ENCODE measurements at places on chromosomes 6 and 20.

DNA sequence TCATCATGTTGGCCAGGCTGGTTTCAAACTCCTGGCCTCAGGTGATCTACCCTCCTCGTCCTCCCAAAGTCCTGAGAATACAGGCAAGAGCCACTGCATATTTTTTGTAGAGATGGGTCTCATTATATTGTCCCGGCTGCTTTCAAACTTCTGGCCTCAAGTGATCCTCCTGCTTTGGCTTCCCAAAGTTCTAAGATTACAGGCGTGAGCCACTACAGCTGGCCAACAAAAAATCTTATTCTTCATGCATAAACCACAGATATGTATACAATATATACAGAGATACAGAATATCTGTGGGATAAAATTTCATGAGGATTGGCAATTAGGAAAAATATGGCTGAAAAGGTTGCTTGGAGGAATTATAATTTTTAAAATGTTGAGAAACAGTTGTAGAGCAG is 49.9 kb downstream of the SLC35A1 start:
- no peak for DNase-seq

- peak; percentile 91 for DNase-seq
Measured at GRCh38 chr6:31270788-31271640, 878 bp downstream of the HLA-C start.

DNA sequence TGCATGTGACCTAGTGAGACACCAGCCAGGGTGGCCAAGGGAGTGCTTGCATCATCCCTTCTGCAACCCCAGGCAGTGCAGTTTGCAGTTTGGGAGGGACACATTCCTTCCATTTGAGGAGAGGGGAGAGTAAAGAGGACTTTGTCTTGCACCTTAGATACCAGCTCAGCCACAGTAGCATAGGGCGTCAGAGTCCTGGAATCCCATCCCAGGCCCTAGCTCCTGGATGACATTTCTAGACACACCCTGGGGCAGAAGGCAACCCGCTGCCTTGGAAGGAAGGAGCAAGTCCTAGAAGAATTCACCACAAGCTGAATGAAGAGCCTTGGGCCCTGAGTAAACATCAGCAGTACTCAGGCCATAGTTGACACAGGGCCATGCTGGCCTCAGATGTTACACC is 680.4 kb upstream of the IMPG1 start:
- DNase-seq = no peak

DNA sequence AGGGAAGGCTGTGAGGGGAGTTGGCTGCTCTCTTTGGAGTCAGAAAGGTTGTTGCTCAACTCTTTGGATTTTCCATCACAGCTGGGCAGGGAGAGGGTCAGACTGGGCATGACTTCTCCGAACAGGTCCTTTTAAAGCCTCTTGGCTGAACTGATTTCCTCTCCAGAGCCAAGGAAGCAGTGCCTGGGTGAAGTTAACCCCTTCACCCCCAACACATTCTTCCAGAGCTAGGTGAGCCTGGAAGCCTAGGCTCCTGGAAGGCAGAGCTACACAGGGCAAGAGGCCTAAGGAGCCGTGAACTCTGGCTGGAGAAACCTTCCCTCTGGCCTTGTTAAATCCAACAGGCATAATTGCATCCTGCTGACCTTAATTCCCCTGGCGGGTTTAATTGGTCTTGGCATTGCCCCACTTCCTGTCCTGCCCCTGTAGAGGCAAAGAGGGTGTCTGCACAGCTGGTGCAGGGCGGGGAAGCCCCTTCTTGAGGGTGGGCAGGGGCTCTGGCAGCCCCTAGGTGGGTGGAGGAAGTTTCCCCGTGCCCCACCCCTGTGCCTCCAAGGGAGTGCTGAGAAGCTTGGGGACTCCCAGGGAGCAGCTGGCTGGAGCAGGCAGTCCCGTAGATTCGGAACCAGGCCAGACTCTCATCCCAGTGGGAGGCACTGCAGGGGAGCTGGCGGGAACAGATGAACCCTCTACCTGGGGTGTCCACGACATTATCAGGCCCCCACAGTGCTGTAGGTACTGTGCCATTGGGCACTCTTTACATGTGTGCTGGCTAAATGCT is 3.6 kb upstream of the MYLK2 start:
- DNase-seq = peak; percentile 51

DNA sequence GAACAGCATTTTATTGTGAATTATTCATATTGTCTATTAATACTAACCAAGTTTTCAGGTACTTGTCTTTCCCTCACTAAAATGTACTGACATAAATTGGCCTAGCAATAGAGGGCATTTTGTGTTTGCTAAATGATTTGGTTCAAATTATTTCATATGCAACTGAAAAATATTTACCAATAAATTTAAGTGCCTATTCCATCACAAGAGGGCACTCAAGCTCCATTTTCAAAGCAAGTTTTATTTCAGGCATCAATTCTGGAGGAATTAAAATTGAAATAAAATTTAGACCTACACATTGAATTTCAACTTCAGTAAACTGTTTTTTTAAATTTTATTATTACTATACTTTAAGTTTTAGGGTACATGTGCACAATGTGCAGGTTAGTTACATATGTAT is 114.3 kb upstream of the SYNCRIP start:
- no peak for DNase-seq

DNA sequence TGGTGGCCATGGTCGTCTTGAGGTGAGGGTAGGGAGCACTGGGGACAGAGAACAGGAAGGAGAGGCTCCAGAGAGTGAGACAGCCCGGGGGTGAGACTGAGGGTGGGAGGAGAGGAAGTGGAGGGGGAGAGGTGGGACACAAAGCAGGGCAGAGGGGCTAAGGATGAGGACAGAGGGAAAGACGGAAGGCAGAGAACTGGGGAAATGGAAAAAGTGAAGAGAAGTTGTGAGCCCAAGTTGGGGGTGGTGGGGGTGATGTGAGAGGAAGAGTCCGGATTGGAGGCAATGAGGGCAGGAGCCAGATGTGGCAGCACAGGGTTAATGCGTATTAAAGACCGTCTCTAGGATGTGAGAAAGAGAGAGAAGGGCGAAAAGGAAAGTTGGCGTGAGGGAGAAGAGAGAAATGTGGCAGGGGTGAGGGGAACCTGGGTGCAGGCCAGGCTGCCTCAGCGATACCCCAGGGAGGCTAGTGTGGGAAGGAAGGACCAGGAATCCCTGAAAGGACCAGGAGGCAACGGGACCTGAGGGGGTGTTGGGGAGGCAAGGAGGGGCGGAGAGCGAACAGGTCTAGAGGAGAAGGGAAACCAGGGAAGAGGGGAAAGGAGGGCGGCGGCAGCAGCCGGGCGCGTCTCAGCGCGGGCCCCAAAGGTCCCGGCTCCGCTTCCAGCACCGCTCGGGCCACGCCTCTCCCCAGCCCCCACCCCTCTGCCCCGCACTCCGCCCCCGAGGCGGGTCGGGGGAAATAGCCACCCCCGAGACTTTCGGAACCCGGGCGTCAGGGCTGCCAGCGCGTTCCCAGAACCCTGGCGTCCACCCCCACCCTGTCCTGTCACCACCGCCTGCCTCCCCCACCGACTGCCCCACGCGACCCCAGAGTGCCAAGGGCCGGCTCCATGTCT is at the start of gene PPP1R18:
PPP1R18 (minus strand) TSS at position 637 of the 899 bp plus-strand sequence; CDS start at position 10, 627 bp downstream.
- DNase-seq = peak; percentile 96

DNA sequence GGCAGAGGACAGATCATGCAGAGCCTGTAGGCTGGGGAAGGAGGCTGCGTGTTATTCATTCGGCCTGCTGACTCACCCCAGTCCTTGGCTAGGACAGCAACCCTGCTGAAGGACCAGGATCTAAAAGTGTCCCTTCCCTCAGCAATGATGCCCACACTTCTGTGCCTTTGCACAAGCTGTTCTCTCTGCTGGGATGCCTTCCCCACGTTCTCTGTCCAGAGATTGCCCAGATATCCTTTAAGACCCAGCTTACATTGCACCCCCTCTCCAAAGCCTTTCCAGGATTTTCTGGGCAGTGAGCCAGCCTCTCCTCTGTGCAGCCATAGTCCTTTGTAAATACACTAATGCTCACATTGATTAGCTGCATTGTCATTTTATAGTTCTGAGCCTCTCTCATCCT is 99.3 kb upstream of the CHD6 start:
- no peak for DNase-seq

- peak; percentile 78 for DNase-seq
Measured at GRCh38 chr6:26065952-26066380, 21.3 kb upstream of the HFE start.

- DNase-seq = peak; percentile 98
Measured at GRCh38 chr20:34111702-34112599, at the start of gene EIF2S2. Gene EIF2S2 (minus strand): TSS chr20:34112243. CDS start chr20:34112110, 133 bp downstream.

DNA sequence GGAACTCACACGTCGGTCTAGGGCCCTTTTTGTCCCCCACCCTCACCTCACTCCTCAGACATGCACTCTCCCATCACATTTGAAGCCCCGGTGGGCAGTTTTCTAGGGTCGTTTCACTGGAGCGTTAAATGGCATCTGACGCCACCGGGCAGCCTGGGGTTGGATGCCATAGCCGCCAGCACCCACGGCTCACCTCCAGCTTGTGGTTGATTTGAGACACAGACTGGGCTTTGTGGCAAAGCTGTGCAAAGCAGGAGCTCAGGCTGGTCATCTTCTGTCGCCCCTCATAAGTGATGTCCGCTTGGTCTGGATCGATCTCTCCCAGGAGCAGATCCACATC is 530 bp downstream of the GOPC start:
- no peak for DNase-seq

DNA sequence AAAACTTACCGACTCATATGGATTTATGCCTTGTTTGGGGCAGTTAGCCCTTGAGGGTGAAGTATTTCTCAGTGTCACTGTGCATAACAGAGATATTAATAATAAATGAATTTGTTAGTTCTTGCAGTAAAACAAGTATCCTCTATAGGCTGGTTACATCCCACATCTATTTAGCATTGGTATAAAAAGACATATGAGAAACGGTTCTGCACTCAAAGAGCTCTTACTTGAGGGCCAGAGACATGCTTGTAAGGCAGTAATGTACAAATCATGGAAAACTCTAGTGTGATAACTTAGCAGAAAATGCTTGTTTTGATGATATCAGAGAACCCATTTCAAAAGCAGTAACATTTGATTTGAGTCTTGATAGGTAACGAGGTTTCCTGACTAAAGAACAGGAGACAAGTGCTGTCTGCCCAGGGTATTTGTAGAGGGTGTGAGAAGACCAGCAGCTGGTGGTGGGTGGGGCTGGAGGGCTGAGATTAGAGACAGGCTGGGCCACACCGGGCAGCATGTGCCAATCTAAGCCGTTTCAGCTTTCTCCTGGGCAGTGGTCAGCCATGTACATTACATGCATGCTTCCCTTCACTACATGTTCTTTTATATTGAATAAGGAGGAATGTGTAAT is 46.3 kb downstream of the TULP4 start:
- no peak for DNase-seq

DNA sequence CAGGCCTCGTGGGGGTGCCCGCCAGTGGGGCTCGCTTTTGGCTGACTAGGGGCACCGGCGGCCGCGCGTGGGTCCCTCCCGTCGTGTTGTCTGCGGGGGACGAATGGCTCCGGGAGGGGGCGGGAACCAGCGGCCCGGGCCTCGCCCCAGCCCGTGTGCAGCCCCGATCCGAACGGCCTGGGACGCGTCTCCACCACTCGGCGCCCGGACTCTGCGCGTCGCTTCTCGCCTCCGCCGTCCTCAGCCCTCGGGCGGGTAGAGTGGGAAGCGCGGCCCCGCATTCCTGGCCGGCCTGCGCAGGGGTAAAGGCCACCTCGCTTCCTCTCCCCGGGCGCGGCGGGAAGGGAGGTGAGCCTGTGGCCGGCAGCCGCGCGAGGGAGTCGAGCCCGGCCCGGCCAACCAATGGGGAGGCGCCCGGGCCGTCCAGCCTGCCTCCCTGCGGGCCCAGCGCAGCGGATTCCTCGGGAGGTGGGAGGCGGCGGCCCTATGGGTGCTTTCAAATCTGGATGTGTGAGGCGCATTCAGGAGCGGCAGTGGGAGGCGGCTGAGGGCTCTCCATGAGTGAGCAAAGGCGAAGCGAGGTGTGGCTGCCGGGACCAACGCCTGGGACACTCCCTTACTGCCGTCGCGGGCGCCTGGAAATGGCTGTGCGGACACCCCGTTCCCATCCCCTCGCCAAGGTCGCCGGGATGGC is 1.1 kb upstream of the ZBTB46 start:
- DNase-seq = no peak

DNA sequence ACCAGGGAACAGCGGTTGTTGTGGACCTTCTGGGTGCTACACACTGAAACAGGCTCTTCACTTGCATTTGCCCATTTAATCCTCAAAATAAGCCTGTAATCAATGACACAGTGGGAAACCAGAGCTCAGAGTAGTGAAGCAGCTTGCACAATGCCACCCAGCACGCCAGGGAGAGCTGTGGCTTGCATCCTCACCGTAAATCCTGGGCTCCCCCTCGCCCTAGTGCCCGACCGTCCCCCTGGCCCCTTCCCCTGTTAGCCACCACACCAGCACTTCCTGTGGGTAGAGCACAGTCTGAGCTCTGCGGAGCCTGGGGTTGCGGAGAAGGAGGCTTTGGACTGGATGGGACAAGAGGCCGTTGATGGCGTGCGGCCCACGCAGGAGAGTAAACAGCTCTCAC is 14.5 kb downstream of the VSTM2L start:
- no peak for DNase-seq

- peak; percentile 63 for DNase-seq
Measured at GRCh38 chr6:31042806-31043205, 32.5 kb downstream of the MUC22 start.

DNA sequence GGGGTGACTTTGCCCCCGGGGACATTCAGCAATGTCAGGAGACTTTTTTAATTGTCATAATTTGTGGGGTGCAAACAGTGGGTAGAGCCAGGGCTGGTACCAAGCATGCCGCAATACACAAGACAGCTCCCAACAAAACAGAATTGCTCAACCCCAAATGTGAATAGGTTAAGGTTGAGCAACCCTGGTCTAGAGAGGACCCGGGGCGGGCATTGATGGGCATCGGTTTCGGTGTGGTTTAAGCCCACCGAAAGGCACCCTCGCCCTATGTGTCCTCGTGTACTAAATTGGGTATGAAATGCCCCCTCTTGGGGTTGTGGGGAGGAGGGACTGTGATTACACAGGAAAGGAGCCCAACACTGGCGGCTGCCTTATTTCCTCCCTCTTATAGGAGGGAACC is 36.0 kb downstream of the KIAA1755 start:
- DNase-seq = no peak

- DNase-seq = no peak
Measured at GRCh38 chr6:6793388-6794250, 205.1 kb downstream of the LY86 start.

DNA sequence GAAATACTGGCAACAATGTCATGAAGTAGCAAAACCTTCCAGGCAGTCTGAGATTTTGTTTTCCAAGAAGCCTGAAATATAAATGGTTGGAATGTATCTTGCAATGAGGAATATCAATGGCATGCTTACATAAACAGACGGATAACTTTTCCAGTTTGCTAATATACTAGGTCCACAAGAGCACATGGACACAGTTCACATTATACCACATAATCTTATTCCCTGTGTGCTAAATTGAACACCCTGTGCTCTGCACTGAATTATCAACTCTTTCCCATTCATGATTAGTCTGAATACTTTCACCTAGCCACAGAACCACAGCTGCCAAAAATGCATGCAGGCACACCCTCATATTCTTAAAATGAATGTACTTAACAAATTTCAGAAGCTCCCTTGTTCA is 274.3 kb downstream of the COL12A1 start:
- DNase-seq = no peak

DNA sequence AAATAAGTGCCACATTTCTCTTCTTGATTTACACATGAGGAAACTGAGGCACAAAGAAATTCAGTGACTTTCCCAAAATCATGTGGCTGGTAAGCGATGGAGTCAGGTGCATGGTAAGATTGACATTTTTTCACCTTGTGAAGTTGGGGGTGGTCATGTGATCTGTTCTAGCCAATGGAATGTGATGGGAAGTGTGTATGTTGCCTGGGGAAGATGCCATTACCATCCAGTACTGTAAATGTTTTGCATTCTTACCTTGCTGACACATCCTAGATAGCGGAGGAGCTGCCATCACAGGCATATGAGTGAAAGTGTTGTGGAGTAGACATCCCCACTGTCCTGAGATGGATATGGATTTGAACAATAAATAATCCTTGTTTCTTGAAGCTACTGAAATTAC is 499.6 kb upstream of the SULF2 start:
- no peak for DNase-seq

All from activated effector memory CD4-positive, alpha-beta T cell treated with anti-CD3 and anti-CD28 coated beads, Interleukin-2, amount 50 U/mL, for 16 hours (primary cell).